ENCODE measurements at places on chromosomes 4 and X.

DNA sequence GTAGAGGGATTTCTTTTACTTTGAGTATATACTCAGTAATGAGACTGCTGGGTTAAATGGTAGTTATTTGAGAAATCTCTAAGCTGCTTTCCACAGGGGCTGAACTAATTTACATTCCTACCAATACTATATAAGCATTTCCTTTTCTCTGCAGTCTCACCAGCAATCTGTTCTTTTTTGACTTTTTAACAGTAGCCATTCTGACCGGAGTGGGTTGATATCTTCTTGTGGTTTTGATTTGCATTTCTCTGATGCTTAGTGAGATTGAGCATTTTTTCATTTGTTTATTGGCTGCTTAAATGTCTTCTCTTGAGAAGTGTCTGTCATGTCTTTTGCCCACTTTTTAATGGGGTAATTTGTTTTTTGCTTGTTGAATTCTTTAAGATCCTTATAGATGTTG lies 43.3 kb downstream of the SPCS3 start:
- DNase-seq: no peak

DNA sequence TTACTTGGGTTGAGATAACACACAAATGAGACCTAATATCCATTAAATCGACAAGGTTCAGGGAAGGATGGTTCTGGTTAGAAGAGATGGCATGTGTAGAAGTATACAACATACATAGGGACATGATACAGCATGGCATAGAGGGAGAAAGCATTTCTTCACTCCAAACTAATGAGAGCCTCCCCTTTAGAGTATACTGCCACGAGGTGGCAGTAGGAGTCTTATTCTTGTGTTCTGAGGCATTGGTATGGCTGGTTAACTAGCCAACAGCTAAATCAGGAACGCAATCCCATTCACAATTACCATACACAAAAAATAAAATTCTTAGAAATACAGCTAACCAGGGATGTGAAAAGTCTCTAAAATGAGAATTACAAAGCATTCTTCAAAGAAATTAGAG lies 29.1 kb upstream of the TRO start:
- DNase-seq: no peak

DNA sequence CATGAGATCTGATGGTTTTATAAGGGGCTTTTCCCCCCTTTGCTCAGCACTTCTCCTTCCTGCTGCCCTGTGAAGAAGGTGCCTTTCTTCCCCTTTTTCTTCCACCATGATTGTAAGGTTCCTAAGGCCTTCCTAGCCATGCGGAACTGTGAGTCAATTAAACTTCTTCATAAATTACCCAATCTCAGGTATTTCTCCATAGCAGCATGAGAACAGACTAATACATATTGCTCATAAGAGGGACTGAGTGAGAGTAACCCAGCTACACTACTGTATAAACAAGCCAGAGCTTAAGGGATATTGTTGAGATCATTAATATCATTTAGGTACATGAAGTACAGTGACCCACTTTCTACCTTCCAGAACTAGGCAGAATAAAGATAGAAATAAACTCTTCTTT lies 102.9 kb downstream of the TEX13A start:
- no peak for DNase-seq

- peak; percentile 84 for DNase-seq
Measured at GRCh38 chrX:130401415-130402207, at the start of gene RBMX2. TSS of gene RBMX2 (plus strand) at chrX:130401987. CDS start at chrX:130402033, 46 bp downstream.

DNA sequence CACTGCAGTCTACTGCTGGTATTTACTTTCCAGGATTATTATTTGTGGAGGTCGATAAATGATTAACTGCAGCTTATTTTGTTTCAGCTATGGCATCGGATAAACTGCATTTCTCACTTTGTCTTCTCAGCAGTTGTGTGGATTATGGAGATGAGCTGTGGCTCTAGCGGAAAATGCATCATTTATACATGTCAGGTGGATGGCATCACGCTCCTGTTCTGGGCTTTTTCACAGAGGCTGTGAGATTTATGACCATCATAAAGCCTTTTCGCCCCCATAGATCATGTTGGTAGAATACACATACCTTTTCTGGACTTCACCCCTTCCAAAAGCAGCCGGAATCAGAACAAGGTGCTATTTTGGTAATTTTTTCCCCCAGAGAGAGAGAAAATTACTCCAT lies 118.8 kb upstream of the MAGEB18 start:
- DNase-seq: no peak

Data from hindlimb muscle (tissue), 1 donor.